GM23248 (cell line): ENCODE measurements at places on chromosomes 6 and 20. TPM values are rescaled to one million over a fixed set of nuclear protein-coding genes. Genes with fewer than 3 reads are reported as not detected.

DNA sequence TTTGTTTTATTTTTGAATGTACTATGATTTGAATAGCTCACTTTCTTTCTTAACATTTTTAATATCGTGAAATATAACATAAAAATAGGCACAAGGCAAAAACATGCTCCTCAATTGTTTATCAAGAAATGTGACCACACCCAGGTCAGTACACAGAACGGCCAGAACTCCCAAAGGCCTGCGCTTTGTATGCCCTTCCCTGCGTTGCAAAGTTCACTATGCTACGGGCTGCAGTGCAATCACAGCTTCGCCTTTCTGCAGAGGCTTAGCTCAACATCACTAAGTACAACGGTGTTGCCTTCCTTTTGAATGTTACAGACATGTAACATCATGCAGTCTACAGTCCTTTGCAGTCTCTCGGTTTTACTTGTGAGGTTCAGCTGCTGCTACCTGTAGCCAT is 333.4 kb downstream of the THBS2 start:
- H3K4me1 ChIP-seq = peaks cover 4% of the 10 kb centered on the region; the same call in 1 of the 2 replicates
- H3K36me3 ChIP-seq = no peaks in the 10 kb centered on the region
- H3K27ac ChIP-seq = no peak overlapping the region
- H3K27me3 ChIP-seq = no peaks in the 10 kb centered on the region

GRCh38 chr20:38610521-38610920 is 8.9 kb downstream of the ARHGAP40 start:
- H3K27ac ChIP-seq = no peak overlapping the region
- peaks cover 29% of the 10 kb centered on the region for H3K27me3 ChIP-seq
- no peak overlapping the region for H3K4me3 ChIP-seq
- no peaks in the 10 kb centered on the region for H3K36me3 ChIP-seq
- DNase-seq = peak; percentile 26

- no peaks in the 10 kb centered on the region for H3K36me3 ChIP-seq
- H3K27me3 ChIP-seq = peaks cover 38% of the 10 kb centered on the region
- H3K4me3 ChIP-seq = peak overlapping the region; percentile 70
These were observed 11.9 kb upstream of the ZSCAN9 start for GRCh38 chr6:28213213-28213523.

- peaks cover 17% of the 10 kb centered on the region for H3K4me1 ChIP-seq
- H3K27me3 ChIP-seq = no peaks in the 10 kb centered on the region
- no peak overlapping the region for H3K27ac ChIP-seq
- H3K36me3 ChIP-seq = no peaks in the 10 kb centered on the region
- DNase-seq = peak; percentile 53
These were observed 59.7 kb upstream of the NT5E start for GRCh38 chr6:85390105-85390728.

DNA sequence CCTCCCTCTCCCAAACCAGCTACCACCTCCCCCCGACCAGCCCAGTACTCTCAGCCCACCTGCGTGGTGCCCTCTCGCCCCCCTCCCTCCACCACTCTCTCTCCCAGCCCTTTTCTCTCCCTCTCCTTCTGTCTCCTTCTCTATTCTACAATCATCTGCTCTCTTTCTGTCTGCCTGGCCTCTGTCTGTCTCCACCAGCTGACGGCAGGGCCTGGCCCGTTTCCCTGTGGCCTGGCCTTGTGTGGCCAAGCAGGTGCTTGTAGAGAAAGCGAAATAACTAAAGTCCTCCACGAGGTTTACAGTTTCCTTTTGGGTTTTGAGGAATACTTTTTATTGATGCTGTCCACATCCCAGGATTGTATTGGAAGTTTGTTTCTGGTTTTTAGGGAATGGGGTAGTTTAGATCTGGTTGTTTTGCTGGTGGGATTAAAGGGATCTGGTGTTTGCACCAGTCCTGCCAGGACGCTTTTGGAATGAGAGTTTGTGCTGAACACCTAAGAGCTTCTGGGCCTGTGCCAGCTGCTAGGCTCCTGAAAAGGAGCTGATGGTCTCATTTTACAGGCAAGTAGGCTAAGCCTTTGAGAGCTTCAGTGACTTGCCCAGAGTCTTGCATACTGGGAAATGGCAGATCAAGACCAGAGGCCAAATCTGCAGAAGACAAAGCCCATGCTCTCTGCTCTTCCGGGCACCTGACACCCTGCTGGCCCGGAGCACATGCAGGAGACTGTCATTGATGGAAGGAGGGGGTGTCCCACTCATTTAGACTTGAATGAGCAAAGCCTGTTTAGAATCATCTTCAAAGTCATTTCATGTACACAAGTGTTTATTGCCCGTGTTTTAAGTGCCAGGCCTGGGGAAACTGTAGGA is 161.7 kb downstream of the SYCP2 start:
- H3K4me3 ChIP-seq = no peak overlapping the region
- no peaks in the 10 kb centered on the region for H3K4me1 ChIP-seq
- H3K27me3 ChIP-seq = no peaks in the 10 kb centered on the region
- H3K27ac ChIP-seq = no peak overlapping the region
- no peaks in the 10 kb centered on the region for H3K36me3 ChIP-seq
- DNase-seq = no peak

GRCh38 chr6:26199057-26199772 is 112.0 kb downstream of the HFE start:
- H3K4me3 ChIP-seq = peak overlapping the region; percentile 75
- peak overlapping the region; percentile 68 for H3K27ac ChIP-seq
- peak; percentile 92 for DNase-seq
- H3K4me1 ChIP-seq = peaks cover 12% of the 10 kb centered on the region

GRCh38 chr6:25844518-25844917 is 12.7 kb upstream of the SLC17A1 start:
- no peaks in the 10 kb centered on the region for H3K27me3 ChIP-seq
- DNase-seq = no peak
- no peak overlapping the region for H3K27ac ChIP-seq
- H3K36me3 ChIP-seq = no peaks in the 10 kb centered on the region

GRCh38 chr20:41041693-41042092 is 13.1 kb downstream of the TOP1 start:
- no peak for DNase-seq
- H3K27me3 ChIP-seq = no peaks in the 10 kb centered on the region
- no peak overlapping the region for H3K27ac ChIP-seq
- H3K4me3 ChIP-seq = no peak overlapping the region

DNA sequence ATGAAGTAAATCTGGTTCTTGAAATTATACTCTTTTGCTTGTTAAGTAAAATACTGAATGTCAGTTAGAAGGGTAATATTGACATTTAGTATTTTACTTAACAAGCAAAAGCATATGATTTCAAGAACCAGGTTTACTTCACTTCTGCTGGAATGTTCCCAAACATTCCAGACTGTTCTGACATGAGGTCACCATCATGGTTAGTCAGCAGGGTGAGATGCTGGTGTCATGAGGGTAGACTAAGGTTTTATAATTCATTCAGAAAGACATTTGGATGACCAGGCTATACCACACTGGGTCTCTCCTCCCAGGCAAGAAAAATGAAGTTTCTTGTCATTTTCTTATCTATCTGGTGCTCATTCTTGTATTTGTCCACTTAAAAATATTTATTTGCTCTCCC is 414.4 kb upstream of the MMS22L start:
- no peak overlapping the region for H3K27ac ChIP-seq
- peaks cover 10% of the 10 kb centered on the region for H3K4me1 ChIP-seq
- no peaks in the 10 kb centered on the region for H3K36me3 ChIP-seq
- H3K27me3 ChIP-seq = no peaks in the 10 kb centered on the region
- H3K4me3 ChIP-seq = no peak overlapping the region

DNA sequence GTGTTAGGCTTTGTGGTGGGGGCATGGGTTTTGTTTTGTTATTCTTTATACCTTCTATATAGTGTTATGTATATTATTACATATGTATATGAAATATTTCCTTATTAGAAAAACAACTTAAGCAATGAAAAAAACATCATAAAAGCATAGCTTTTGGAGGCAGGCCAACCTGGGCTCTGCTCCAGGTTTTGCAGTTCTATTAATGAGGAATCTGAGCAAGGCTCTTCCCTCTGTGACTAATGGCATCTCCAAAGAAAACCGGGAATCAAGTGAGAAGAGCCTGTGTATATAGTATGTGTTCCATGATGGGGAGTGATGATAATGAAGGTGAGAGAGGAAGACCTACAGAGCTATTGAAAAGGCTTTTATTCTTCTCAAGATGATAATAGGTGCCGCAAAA is 291.1 kb downstream of the CLIC5 start:
- H3K27ac ChIP-seq = no peak overlapping the region
- no peaks in the 10 kb centered on the region for H3K36me3 ChIP-seq
- H3K4me3 ChIP-seq = no peak overlapping the region
- DNase-seq = peak; percentile 68
- no peaks in the 10 kb centered on the region for H3K27me3 ChIP-seq

DNA sequence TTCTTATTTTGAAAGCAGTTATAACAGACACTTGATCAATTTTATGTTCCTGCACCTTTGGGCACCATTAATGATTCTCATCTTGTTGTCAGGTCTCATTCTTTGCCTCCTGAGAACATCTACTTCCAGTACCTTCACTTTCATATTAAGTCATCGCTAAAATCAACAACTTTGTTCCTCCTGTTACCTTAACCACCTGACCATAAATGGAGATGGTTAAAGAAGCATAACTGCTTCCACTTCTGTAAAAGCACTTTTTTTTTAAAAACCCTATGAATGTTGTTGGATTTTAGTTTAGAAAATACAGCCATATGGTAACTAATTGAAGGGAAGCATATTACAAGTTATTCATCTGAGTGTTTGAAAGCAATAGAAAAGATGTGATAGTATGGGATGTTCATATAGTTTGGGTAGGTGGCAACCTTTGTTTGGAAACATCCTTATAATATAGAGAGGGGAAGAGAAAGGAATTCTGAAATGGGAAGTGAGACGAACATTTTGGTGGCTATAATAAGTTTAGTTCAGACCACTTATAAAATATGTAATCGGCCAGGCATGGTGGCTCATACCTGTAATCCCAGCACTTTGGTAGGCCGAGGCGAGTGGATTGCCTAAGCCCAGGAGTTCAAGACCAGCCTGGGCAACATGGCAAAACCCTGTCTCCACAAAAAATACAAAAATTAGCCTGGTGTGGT is 53.9 kb downstream of the AFG1L start:
- H3K4me1 ChIP-seq = no peaks in the 10 kb centered on the region
- no peak overlapping the region for H3K4me3 ChIP-seq
- H3K36me3 ChIP-seq = no peaks in the 10 kb centered on the region

- H3K4me1 ChIP-seq = peaks cover 3% of the 10 kb centered on the region; the same call in 1 of the 2 replicates
- no peak within 1 kb of the TSS for H3K27ac ChIP-seq
- H3K27me3 ChIP-seq = peaks cover 22% of the 10 kb centered on the region
- peak within 1 kb of the TSS; percentile 70 for H3K4me3 ChIP-seq
- H3K36me3 ChIP-seq = no peaks in the 10 kb centered on the region
- peak; percentile 16 for DNase-seq
These were observed at the start of gene COL19A1 for GRCh38 chr6:69866351-69866769. COL19A1 (plus strand) TSS chr6:69866556; CDS start chr6:69879568, 13,012 bp downstream.

DNA sequence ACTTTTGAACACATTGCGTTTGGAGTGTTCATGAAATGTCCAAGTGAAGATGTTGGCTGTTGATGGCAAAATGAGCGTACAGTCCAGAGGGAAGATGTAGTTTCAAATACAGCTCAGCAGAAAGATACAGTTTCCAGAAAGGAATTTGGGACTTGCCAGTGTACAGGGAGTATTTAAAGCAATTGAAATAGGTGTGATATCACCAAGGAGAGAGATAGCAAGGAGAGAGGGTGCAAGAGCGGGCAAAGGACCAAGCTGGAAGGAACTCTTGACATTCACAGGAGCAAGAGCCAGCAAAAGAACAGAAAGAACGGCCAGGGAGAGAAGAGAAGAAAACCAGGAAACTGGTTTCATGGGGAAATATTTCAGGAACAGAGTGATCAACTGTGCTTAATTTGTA is 47.8 kb downstream of the CARMIL1 start:
- H3K4me1 ChIP-seq = peaks cover 21% of the 10 kb centered on the region
- no peaks in the 10 kb centered on the region for H3K36me3 ChIP-seq
- no peak for DNase-seq
- no peak overlapping the region for H3K4me3 ChIP-seq

DNA sequence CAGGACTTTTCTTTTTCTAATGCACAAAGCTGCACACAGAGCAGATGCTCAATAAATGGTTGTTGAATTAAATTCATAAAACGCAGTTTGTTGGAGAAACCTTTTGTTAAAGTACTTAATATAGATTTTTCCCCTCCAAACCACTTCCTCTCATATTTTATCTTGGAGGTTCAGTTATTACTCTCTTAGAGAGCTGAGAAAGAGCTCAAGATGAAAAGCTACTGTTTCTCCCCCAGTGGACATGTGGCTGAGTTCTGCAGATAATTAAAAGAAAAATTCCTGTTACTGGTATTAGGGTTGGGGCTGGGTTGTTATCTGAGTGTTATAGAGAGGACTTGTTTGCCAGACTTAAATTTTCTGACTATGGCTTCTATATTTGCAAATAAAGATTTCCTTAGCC is 294.0 kb downstream of the TBC1D7 start:
- H3K4me3 ChIP-seq = no peak overlapping the region
- no peak for DNase-seq
- no peaks in the 10 kb centered on the region for H3K36me3 ChIP-seq
- H3K27ac ChIP-seq = no peak overlapping the region
- no peaks in the 10 kb centered on the region for H3K4me1 ChIP-seq

DNA sequence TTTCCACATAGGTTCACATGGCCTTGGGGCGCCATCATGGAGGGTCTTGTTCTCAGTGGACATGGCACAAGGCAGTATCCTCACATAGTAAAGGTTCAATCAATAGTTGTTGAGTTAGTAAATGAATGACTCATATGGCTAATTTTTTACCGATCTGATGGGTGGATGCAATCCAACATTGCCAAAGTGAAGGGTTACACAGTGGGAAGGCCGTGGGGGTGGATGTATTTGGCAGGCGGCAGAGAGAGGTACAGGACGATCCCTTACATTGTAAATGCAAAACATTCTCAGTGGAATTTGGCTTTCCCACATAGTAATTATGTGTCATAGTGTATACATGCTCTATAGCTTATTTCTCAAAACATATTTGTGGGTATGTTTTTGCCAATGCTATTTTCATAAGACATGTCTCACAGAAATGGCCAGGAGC is 21.0 kb upstream of the PDE7B start:
- H3K4me1 ChIP-seq = 0 out of 2 replicates have a peak, but pooled peaks cover 4% of the 10 kb centered on the region
- no peaks in the 10 kb centered on the region for H3K27me3 ChIP-seq
- peak; percentile 26 for DNase-seq

DNA sequence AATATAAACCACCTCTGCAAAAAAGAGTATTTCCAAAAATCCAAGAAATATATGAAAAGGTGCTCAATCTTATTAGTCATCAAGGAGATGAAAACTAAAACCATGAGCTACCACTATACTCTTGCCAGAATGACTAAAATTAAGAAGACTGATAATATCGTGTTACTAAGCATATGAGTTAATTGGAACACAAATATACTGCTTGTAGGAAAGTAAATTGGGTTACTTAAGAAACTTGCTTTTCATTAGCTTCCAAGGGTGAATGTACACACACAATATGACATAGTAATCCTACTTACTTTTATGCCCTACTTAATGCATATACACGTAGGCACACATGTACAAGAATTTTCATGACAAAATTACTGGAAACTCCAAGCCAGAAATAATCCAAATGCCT is 3.4 kb downstream of the THEMIS start:
- no peaks in the 10 kb centered on the region for H3K27me3 ChIP-seq
- no peaks in the 10 kb centered on the region for H3K4me1 ChIP-seq
- DNase-seq = no peak

- no peak overlapping the region for H3K4me3 ChIP-seq
- H3K4me1 ChIP-seq = no peaks in the 10 kb centered on the region
- no peak overlapping the region for H3K27ac ChIP-seq
- no peak for DNase-seq
- H3K27me3 ChIP-seq = no peaks in the 10 kb centered on the region
- no peaks in the 10 kb centered on the region for H3K36me3 ChIP-seq
These were observed 123.8 kb downstream of the FAM83B start for GRCh38 chr6:54970337-54970736.

Gene RCAN2
- 8.7 and 8.8 TPM in 2 replicates for polyA plus RNA-seq

Gene LY6G6F
- not detected in 2 replicates for polyA plus RNA-seq

Gene HLA-DQA2
- not detected in 2 replicates for polyA plus RNA-seq

Gene CST4
- polyA plus RNA-seq = not detected in 2 replicates

Gene DAAM2
- polyA plus RNA-seq = 1.8 and 2.0 TPM in 2 replicates

Gene MCUR1
- polyA plus RNA-seq = 27.9 and 28.3 TPM in 2 replicates

Gene TUBE1
- polyA plus RNA-seq = 39.0 and 41.5 TPM in 2 replicates

Gene TRIM15
- polyA plus RNA-seq = not detected in 2 replicates
